ENCODE measurements at places on chromosomes 12 and 14.

GRCh38 chr12:51528852-51529650 lies 62.0 kb upstream of the SCN8A start:
- DNase-seq: no peak

GRCh38 chr14:23555533-23555881 lies 564 bp upstream of the THTPA start:
- DNase-seq: no peak

GRCh38 chr12:64587447-64587846 lies 22.8 kb upstream of the RASSF3 start:
- no peak for DNase-seq

- no peak for DNase-seq
These were observed 23.8 kb downstream of the SLC38A1 start for GRCh38 chr12:46244997-46245396.

DNA sequence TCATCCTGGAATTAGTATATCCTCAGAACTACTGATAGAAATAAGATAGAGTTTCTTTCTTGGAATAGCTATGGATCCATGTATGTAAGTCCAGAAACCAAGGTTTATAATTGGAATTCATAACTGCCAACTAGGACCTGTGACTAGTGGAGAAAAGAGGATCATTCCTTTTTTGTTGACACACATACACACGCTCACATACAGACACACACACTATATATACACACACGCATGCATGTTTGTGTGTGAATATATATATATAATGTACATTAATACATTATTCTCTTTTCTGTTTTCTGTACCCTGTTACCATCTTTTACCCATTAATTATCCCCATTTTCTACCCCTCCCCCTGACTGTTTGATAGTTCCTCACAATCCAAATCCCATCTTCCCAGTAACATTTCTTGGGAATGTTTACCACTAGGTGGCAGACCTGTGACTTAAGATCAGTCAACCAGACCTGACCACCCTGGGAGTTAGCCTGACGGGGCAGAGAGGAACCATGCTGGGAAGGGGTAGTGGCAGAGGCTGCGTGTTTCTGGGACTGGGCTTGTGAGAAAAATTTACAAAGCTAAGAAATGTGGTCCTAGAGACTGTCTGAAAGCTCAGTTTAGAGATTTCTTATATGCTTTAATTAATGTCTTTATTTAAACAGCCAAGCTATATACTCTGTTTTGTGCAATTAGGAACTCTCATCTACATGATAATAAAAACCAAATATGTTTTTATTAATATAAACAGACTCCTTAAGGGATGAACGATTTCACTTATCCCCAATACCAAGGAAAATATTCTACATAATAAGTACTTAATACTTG lies 308.0 kb downstream of the PPFIA2 start:
- DNase-seq: no peak

GRCh38 chr12:19483727-19484126 lies 44.4 kb downstream of the AEBP2 start:
- no peak for DNase-seq
